Right kidney (tissue), 9 donors: ENCODE measurements at places on chromosomes 4 and X.
A peak's percentile ranks its signal among the peaks of the same experiment; 100 is the strongest.

- DNase-seq = no peak
Measured at GRCh38 chr4:145302725-145303124, 122.3 kb upstream of the OTUD4 start.

GRCh38 chr4:78923464-78924312 lies 15.6 kb downstream of the PAQR3 start:
- no peak for DNase-seq

- peak; percentile 85 for DNase-seq
Measured at GRCh38 chr4:8198906-8199593, at the start of gene SH3TC1. Gene SH3TC1, plus strand, starts transcription at chr4:8199290. Its CDS starts 5,905 bp downstream, at chr4:8205195.

GRCh38 chrX:107827852-107828251 lies 2.2 kb downstream of the MID2 start:
- DNase-seq = no peak

GRCh38 chr4:73828956-73829355 lies 7.5 kb upstream of the CXCL6 start:
- DNase-seq = no peak

GRCh38 chr4:124065936-124066335 lies 646.6 kb downstream of the ANKRD50 start:
- no peak for DNase-seq

GRCh38 chr4:130419211-130419975 lies 1323.4 kb downstream of the C4orf33 start:
- no peak for DNase-seq

DNA sequence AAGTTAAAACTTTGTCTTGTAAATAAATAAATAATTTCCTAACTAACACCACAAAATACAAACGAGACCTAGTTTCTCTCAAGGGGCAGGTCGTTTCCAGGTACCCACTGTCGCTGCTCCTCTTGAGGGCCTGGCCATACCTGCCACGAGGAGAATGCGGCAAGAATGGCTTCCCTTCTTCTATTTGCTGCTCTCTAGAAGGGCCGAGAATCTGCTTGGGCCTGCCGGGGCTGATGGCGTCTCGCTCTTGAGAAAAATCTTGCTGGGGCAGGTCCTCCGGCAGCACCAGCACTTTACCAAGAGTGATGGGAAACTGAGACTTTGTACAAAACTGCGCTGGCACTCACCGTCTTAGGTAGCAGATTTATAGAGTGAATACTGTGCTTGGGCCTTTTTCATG lies 31.5 kb downstream of the CYLC1 start:
- no peak for DNase-seq

GRCh38 chr4:163440040-163440439 lies 33.5 kb downstream of the TKTL2 start:
- DNase-seq = no peak

GRCh38 chr4:82629238-82630000 lies 67.6 kb upstream of the TMEM150C start:
- DNase-seq = no peak

GRCh38 chr4:183897193-183897592 lies 7.9 kb upstream of the STOX2 start:
- DNase-seq = no peak

GRCh38 chrX:39728025-39728424 lies 369.7 kb downstream of the BCOR start:
- no peak for DNase-seq

DNA sequence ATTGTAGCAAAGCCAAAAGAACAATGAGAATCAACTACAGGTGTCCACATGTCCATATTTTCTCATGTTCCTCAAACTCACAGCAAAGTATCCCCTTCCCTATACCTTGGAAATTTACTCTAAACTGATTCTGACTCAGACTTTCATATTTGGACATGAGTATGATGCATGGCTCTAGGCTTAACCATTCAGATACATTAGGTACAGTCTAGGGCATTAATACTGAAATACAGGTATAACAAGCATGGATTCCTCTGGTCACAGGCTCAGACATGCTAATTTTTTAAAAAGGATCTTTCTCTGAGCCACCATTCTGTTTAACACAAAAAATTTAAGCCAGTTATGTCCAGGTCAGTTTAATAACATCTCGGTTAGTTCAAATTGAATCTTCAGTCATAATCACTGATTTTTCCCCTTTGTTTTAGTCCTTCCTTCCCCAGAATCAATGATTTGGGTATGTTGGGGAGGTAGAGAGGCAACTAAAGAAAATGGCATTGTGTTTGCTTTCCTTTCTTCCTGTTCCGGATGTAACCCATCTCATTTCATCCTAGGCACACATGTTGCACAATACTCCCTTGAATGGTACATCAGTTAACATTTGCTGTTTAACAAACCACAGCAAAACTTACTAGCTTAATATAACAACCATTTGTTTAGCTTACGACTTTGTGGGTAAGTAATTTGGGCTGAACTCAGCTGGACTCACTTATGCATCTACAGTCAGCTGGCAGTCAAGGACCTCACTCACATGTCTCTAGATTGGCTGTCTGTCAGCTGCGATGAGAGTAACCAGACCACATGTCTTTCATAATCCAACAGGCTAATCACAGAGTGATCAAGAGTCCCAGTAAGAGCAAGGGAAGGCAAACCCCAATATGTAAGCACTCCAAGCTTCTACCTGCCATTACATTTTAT lies 75.3 kb upstream of the GRIA3 start:
- DNase-seq = no peak

DNA sequence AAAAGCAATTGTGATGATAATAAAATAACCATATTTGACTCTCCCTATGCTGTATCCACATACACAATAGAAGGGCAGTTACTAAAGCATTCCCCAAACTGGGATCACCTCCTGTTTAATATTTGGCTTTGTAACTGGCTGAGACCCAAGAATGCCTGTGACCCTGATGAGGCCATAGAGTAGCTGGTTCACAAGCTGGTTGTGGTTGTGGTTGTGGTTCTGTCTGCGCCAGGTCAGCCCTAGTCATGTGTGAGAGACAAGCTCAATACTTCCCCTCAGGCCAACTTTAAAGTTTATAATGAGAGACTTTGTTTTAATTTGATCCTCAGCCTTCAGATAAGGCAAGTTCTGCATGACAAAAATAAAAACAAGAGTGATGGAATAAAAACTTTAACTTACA lies 209.9 kb downstream of the PARM1 start:
- DNase-seq = no peak

- peak; percentile 45 for DNase-seq
Measured at GRCh38 chr4:68905939-68906779, 45.4 kb downstream of the UGT2A3 start.

- no peak for DNase-seq
Measured at GRCh38 chrX:109448282-109448938, 33.5 kb downstream of the GUCY2F start.

DNA sequence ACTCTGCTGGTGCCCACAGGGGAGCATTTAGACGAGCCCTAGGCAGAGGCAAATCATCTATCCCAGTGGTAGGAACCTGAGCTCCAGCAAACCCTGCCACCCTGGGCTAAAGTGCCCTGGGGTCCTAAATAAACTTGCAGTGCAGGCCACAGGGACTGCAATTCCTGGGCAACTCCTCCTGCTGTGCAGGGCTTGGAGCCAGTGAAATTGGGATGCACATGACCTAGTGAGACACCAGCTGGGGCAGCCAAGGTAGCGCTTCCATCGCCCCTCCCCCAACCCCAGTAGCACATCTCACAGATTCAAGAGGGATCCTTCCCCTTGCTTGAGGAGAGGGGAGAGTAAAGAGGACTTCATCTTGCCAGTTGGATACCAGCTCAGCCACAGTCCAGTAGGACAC lies 44.1 kb downstream of the CHRNA9 start:
- no peak for DNase-seq

DNA sequence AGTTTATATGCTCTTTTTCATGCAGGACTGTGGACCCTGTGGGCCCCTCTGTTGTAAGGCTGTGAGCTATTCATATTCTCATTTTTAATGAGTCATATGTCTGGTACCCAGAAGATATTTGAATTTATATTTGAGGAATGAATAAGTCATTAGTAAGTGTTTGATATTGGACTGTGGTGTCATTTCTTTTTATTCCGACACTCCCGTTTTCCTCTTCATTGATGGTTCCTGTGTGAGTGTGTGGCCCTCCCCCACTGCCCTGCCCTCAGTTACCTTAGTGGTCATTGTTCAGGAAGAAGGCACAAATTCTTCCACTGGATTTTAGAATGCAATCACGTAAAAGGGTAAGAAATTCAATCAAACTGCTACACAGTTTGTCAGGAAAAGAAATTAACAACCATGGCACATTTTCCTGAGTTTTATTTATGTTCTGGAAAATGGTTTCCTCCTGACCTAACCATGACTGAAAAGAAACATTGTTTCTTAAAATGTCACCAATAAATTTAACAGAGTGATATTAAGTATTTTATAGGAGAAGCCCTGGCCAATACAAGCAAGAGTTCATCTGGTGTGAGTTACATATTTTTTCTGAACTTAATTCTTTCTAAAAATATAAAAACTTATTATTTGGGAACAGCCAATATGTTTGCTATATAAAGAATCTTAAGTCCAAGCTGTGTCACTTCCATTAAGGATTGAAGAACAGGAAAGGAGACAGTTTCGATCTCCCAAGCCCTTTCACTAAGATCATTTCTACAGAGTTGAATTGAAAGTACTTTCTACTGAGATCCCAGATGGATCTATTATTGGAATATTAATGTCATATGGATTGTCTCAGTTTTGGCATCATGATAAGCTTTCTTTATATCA lies 370.5 kb upstream of the ANXA10 start:
- DNase-seq = peak; percentile 15

DNA sequence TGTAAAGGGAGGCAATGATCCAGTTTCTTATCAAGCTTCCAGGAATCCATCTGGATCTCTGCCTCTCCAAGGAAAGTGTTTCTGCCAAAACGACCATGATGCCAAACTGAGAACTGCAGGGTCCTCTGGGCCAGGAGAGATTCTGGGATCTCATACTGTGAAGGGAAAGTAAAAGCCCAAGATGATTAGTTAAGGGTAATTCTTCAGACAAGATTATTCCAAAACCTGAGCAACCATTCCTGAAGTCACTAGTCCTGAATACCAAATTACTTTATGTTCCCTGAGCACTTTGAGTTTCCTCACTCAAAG lies 42.0 kb downstream of the SRPX2 start:
- no peak for DNase-seq

GRCh38 chr4:81326581-81326980 lies 111.6 kb upstream of the PRKG2 start:
- no peak for DNase-seq
